IMR-90 (cell line): ENCODE measurements at places on chromosomes 4 and X.

DNA sequence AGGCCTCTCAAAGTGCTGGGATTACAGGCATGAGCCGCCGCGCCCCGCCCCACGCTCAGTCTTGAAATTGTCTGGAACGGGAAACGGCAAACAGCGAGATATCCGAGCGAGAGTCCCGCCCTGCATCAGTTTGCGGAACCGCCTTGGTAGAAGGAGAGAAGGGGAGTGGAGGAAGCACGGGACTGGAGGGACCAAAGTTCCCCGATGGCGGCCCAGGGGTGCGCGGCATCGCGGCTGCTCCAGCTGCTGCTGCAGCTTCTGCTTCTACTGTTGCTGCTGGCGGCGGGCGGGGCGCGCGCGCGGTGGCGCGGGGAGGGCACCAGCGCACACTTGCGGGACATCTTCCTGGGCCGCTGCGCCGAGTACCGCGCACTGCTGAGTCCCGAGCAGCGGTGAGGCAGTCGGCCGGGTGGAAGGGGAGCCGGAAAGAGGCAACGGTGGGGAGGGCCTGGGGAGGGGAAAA, at the start of gene BST1:
TSS of gene BST1 (plus strand) at position 125 of the 463 bp plus-strand sequence. CDS start at position 205, 80 bp downstream.
- peak; percentile 50 for DNase-seq

GRCh38 chr4:98232202-98232601, 29.0 kb upstream of the RAP1GDS1 start:
- peak; percentile 30 for DNase-seq

GRCh38 chr4:52748432-52748831, 2.8 kb downstream of the ERVMER34-1 start:
- no peak for DNase-seq

DNA sequence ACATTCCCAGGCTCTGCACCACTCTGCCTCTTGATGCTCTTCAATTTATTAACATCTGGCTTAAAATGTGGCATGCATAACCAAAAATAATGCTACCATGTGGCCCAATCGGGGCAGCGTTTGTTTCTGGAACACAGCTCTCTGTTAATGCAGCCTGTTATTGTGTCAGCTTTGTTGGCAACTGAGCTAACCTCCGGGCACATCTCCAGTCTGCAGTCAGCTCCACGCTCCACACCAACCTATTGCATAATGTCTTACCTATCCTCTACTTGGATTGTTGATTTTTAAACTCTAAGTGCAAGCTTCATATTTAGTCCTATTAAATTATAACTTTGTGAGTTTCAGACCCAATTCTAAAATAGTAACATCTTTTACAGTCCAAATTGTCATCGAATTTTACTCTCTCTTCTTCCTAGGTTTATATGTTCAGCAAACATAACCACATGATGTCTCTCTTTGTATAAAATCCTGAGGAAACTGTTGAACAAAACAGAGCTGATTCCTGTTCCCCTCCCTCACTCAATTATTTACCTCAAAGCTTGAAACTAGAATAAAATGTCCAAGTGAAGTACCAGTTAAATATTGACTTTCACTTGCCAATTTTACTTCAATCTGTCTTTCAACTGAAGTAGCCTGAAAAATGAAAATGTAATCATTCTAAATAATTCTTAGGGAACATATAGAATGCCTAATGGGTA, 92.2 kb upstream of the RAPGEF2 start:
- peak; percentile 67 for DNase-seq

DNA sequence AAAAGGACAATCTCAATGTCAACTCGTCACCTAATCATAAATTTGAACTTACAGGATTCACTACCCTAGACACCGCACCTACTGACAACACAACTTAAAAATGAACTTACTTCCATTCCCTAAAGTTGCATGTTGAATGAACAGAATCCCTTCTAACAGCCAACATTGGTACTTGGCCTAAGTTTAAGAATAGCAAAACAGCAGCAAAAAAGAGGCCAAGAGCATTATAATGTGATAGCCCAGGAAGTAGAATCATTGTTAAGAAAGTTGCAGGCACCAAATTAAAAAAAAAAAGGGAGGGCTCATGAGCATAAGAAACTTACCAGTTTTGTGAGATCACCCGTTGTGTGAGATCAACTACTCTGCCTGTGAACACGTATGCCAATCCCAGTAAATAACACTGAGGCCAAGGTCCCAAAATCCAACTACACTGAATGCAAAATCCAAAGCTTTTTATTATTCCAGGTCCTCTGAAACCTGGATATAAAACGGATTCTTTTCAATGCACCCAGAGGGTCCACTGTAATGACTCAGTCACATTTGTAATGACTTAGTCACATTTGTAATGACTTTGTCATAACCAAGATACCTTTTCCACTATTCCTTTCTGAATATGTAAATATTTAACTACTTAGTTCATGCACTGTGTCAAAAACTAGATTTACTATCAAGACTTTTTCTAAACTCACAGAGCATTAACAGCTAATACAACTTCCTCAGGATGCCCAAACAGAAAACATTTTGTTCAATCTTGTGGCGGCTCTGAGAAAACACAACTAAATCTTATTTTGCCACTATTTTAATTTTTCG, 6.8 kb downstream of the HNRNPDL start:
- peak; percentile 69 for DNase-seq

DNA sequence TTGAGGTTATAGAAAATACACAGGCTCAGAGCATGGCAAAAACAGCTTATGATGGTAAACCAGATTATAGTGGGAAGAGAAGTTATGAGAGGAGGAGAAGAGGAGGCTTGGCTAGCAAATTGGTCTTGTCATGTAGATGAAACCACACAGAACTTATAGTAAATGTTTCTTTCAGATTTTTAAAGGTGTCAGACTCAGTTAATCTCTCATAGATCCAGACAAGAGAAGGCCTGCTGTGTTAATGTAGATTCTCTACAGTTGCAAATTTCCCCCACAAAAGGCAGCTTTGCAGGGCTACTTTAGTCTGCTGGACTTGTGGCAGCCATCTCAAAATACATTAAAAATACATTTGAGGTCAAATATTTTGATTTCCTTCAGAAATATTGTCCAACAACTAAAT, 1731.7 kb downstream of the ARAP2 start:
- DNase-seq: no peak

GRCh38 chrX:68421636-68422035, 11.7 kb downstream of the OPHN1 start:
- DNase-seq: peak; percentile 8

DNA sequence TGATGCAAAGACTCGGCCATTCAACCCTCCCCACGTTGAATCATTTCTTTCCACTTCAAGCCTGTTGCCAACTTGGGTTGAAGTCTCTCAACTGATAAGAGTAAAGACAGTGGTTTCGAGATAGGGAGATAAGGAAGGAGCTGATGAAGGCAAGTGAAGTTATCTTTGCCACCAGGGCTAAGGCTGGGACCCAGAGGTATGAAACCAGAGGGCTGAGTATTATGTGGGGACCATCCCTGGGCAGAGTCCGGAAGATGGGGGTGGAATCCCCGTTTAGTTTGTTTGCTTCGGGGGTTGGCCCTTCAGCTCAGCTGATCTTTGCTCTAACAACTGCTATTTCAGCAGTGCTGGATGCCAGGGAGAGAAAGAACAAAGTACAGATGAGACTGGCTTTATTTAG, 2.3 kb upstream of the XPNPEP2 start:
- DNase-seq: no peak

- DNase-seq: no peak
These were observed 60.6 kb upstream of the PAGE5 start for GRCh38 chrX:55159551-55159950.

- no peak for DNase-seq
These were observed 21.1 kb downstream of the PNMA6E start for GRCh38 chrX:153379971-153380581.

DNA sequence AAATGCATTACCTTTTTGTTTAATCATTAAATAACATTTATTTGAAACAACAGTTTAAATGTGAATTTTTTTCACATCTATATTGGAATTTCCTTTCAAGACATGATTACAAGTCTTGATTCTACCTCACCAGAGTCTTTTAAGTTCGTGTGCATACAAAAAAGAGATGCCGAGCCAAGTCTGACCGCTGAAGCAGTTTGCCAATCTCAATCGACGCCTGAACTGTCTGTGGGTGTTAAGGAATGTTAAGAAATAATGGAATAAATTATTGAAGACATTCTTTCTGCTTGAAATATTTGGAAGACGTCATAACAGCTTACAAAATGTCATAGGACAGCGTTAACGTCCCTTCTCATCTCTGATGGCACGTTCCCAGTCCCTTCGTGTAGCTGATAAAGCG, 27.9 kb upstream of the TNIP3 start:
- no peak for DNase-seq

DNA sequence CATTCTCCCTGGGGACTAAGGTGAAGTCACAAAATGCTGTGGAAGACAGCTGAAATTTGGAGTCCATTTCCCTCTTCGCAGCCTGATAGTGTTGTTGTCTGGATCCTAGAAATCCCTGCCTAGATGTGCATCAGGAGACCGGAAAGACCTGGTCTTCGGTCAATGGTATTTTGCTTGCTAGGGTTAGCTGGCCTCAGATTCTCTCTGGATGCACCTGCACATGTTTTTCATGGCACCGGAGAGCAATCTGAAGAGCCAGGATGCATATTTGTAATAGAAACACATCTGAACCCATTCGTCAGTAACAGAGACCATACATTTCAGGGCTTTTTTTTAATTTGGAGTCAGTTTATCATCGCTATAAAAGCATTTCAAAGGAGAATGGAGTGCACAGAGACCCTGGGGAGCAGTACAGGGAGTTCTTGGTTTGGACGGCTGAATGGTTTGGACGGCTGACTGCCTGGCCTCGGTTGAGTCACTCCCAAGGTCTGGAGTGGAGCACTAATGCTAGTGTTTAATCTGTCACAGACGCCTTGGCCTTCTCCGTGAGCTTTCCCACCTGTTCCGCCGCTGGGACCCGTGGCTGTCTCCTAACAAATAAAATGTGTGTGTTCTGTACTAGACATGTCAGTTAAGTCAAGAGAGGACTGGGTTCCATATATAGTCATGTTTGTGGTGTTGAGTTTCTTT, 7.5 kb upstream of the PDLIM3 start:
- peak; percentile 46 for DNase-seq

GRCh38 chr4:124915073-124915472, 202.5 kb upstream of the ANKRD50 start:
- no peak for DNase-seq

DNA sequence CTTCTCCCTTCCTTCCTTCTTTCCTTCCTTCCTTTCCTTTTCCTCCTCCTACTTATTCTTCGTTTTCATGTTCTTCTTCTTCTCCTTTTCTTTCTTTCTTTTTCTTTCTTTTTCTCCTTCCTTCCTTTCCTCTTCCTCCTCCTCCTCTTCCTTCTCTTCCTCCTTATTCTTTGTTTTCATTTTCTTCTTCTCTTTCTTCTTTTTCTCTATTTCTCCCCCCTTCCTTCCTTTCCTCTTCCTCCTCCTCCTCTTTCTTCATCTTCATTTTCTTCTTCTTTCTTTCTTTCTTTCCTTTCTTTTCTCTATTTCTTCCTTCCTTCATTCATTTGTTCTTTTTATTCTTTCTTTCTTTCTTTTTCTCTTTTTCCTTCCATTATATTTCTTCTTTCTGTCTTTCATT, 671.6 kb downstream of the IQCM start:
- DNase-seq: no peak

GRCh38 chr4:129821963-129822362, 726.0 kb downstream of the C4orf33 start:
- no peak for DNase-seq

DNA sequence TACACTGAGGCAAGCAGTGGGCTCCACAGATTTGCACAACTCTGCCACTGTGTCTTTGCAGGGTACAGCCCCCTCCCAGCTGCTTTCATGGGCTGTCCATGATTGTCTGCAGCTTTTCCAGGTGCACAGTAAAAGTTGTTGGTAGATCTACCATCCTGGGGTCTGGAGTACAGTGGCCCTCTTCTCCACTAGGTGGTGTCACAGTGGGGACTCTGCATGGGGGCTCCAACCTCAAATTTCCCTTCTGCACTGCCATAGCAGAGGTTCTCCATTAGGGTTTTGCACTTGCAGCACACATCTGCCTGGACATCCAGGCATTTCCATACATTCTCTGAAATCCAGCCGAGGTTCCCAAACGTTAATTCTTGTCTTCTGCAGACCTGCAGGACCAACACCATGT, 1002.3 kb downstream of the FAM133A start:
- DNase-seq: no peak

GRCh38 chrX:38672646-38673045, 111.3 kb downstream of the TSPAN7 start:
- DNase-seq: no peak

GRCh38 chrX:12339921-12340320, 201.6 kb downstream of the FRMPD4 start:
- no peak for DNase-seq

GRCh38 chrX:99857455-99857854, 552.6 kb downstream of the PCDH19 start:
- DNase-seq: no peak

GRCh38 chrX:31652650-31653049, 580.8 kb upstream of the FTHL17 start:
- no peak for DNase-seq
